Bronchial epithelial cell (primary cell): ENCODE measurements at places on chromosomes 6 and 20.

DNA sequence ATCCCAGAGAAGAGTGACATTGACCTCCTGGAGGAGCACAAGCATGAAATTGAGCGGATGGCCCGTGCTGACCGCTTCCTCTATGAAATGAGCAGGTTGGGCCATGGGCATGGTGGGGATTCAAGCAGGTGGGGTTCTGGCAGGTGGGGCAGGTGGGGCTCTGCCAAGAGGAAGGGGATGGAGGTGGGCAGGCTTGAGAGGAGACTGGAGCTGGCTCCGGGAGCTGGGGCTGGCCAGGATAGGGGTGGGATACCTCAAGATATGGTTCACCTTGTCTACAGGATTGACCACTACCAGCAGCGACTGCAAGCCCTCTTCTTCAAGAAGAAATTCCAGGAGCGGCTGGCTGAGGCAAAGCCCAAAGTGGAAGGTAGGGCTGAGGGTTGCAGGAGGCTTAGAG is 42.9 kb downstream of the MOCS1 start:
- no peak for DNase-seq

GRCh38 chr6:20946022-20946421 is 411.8 kb downstream of the CDKAL1 start:
- no peak for DNase-seq

DNA sequence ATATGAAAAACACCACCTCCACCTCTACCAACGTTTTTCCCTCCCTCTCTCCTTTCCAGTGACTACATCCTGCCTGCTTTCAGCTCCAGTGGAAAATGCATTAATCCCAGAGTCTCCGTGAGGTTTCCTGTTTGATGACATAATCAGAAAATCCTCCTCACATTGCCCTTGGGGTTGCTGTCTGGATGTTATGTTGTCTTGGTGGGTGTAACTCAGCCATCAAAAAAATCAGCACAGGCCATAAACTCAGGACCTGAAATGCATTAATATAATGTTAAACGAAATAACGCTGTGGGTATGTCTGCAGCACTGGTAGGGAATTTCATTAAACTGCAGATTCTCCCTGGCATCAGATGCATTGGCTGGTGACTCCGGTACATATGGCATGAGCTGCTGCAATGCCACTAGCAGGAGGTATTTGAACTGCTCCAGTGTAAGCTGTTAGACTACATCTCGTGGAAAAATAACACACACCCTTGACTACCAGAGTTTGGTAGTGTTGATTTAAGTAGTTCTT is 297.8 kb downstream of the PRL start:
- peak; percentile 44 for DNase-seq

DNA sequence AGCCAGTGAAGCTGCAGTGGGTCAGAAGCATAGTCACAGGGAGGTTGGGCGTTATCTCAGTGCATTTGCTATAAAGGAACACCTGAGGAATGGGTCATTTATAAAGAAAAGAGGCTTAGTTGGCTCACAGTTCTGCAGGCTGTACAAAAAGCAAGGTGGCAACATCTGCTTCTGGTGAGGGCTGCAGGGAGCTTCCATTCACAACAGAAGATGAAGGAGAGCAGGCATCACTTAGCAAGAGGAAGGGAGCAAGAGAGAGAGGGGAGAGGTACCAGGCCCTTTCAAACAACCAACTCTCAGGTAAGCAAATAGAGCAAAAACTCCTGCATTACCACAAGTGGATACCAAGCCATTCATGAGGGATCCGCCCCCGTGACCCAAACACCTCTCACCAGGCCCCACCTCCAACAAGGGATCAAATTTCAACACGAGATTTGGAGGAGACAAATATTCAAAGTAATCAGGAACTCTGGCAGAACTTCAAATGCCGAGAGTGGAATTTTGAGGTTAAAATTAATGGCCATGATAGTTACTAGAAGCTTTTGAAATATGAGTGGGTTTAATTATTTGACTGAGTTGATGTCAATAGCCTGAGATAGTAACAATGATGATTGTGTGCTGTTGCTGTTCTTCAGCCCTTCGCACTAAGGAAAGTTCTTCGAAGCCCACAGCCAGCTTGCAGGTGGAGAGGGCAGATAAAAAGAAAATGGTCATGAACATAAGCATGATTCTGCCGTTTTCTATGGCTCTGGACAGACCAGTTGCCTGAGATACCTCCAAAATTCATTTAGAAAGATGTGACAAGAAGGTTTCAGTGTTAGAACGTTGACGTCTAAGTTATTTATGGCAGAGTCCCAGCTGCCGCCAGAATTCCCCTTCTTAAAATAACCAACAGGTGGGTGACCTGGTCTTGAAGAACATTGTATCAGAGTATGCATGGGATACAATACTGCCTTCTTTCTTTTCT is 55.3 kb upstream of the ADTRP start:
- no peak for DNase-seq

- DNase-seq = peak; percentile 28
Observed at GRCh38 chr20:34703424-34704176, 544 bp upstream of the TP53INP2 start.
